ENCODE measurements at places on chromosomes 5 and 9.

DNA sequence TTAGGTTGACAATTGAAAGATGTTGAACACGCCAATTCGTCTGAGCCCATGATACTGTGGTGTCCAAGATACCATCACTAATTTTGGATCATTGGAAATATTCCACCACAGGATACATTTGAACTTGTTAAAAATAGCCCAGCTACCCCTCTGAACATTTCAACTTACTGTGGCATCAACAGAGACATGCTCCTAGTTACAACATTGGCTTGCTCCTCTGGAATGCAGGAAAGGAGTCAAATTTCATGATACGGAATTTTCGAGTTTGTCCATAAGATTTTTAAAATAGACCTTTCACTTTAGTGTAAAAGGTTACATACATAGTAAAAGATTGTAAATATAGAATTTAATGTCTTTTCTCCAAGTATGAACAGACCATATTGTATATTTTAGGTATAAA lies 12.8 kb downstream of the SEMA5A start:
- DNase-seq: no peak

GRCh38 chr5:62732677-62733121 lies 154.1 kb downstream of the LRRC70 start:
- no peak for DNase-seq

DNA sequence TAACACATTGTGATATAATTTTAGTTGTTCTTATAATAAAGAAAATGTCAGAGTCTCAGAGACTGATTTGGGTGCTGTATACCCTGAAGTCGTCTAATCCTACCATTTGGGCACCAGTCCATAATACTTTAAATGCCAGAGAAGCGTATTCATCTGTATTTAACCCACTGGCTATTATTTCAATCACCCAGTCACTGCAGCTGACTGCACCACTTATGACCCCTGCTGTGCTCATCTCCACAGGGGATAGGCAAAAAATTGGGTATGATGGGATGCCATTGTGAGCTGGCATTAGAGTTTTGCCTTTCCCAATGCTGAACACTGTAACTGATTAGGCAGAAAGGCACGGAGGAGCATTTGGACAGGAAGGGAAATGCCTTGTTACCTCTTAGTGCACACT lies 599.7 kb downstream of the CAAP1 start:
- DNase-seq: no peak

- no peak for DNase-seq
These were observed 62.2 kb downstream of the IPPK start for GRCh38 chr9:92607773-92608172.

DNA sequence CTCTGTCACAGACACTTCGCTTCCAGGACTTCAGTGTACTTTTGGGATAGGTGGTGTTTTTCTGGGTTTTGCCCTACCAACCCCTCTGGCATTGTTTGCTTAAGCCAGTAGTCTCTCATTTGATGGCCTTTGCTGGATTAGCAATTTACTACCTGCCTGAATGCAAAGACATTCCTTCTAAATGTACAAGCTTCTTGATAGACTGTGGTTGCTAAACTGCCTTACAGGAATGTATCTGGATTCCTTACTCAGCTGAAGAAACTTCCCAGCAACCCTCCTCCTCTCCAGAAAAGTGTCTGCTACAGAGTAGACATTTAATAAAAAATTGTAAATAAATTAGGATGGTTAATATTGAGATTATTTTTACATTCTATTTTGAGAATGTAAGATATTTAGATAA lies 1916.7 kb downstream of the EFNA5 start:
- DNase-seq: no peak

DNA sequence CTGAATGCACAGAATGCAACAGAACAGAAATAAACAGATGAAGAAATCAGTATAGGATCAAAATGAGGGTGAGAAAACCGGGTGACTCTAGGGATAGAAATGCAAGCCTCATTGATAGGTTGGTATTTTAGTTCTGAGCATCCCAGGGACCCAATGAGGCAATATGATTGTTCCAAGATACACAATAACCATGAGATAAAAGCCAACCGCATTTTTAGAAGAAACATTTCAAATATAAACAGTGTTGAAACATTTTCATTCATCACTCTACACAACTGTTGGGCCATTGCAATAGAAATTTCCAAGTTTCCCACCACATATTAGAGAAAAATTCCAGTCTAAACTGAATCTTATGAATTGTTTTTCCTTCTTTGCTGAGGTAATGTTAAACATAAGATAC lies 452.3 kb upstream of the PTGER4 start:
- no peak for DNase-seq

DNA sequence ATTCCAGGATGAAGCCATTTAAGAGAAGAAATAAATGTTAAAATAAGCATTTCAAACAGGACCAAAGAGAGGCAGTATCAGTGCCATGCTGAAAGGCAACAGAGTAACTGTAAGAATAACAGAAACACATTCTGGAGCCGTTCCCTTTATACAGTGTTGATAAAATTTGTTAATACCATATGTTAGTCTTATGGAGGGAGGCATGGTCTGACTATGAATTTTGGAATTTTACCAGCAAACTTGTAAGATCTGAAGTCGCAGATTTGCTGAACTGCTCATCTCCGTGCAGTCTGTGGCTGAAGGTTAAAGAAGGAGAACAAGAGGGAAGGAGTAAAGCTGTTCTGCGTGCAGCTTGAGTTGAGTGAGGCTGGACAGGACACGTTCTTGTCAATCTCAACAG lies 508.4 kb downstream of the NFIB start:
- no peak for DNase-seq

- DNase-seq: no peak
These were observed 147.0 kb downstream of the FOCAD start for GRCh38 chr9:20831028-20831427.

GRCh38 chr9:117936185-117937130 lies 232.3 kb downstream of the TLR4 start:
- no peak for DNase-seq

DNA sequence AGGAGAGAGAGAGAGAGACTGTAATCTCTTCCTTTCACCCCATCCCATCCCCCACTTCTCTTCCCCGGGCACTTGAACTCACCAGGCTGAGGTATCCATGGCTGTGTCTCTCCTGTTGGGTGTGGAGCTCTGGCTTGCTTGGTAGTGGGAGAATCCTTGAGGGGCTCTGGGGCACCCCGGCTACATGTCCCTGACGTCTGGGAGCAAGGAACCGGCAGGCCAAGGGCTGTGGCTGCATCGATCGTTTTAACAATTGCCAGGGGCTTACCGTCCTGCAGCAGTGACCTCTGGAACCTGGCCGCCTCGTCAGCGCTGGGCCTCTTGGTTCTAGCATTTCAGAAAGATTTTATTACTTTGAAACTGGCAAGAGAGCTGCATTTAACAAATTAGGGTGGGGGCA lies 30.0 kb downstream of the FGF18 start:
- DNase-seq: no peak

- no peak for DNase-seq
These were observed 42.1 kb upstream of the EEIG1 start for GRCh38 chr9:128022886-128023285.

DNA sequence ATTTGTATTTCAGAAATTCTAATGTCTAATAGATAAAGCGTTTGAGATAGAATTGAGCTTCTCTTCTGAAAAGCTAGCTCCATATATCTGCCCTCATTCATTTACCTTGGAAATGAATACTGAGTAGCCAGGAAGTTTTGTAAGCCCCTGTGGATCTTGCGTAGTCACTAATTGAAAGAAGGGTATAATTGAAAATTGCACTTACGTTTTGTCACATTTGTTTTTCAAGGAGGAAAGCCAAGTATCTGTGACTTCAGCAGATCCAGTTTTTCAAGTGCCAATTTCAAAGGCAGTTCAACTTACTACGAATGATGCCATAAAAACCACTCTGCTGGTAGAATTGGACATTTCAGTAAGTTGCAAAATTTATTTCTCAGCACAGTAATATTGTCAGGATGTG lies 14.0 kb downstream of the MTRR start:
- no peak for DNase-seq

DNA sequence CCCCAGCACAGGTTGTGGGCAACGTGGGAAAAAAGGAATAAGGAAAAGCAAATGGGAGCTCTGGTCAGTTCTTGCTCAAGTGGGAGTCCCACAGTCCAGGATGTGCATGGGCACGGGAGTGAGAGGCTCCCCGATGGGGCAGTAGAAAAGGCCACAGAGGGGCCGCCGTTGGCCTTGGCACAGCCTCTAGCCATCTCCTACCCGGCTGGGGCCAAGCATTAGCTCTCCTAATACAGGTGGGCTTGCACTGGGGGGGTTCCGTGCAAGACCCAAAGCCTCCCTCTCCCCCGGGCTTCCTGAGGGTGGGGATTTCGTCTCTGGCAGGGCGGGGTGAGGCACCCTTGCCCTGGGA lies 212.2 kb upstream of the MVB12B start:
- DNase-seq: no peak

GRCh38 chr5:179698935-179699615 lies at the start of gene CANX:
Gene CANX (plus strand): TSS chr5:179698967. CDS start chr5:179705682, 6,715 bp downstream.
- DNase-seq: no peak

- no peak for DNase-seq
These were observed 9.1 kb upstream of the XPA start for GRCh38 chr9:97706246-97706645.

- DNase-seq: no peak
These were observed 84.1 kb upstream of the ASS1 start for GRCh38 chr9:130360672-130361071.

GRCh38 chr5:67639976-67640375 lies 443.4 kb upstream of the CD180 start:
- DNase-seq: no peak

- no peak for DNase-seq
These were observed 66.8 kb downstream of the RAB3C start for GRCh38 chr5:58649716-58650115.

GRCh38 chr9:134914501-134914834 lies 3.2 kb downstream of the FCN1 start:
- no peak for DNase-seq

DNA sequence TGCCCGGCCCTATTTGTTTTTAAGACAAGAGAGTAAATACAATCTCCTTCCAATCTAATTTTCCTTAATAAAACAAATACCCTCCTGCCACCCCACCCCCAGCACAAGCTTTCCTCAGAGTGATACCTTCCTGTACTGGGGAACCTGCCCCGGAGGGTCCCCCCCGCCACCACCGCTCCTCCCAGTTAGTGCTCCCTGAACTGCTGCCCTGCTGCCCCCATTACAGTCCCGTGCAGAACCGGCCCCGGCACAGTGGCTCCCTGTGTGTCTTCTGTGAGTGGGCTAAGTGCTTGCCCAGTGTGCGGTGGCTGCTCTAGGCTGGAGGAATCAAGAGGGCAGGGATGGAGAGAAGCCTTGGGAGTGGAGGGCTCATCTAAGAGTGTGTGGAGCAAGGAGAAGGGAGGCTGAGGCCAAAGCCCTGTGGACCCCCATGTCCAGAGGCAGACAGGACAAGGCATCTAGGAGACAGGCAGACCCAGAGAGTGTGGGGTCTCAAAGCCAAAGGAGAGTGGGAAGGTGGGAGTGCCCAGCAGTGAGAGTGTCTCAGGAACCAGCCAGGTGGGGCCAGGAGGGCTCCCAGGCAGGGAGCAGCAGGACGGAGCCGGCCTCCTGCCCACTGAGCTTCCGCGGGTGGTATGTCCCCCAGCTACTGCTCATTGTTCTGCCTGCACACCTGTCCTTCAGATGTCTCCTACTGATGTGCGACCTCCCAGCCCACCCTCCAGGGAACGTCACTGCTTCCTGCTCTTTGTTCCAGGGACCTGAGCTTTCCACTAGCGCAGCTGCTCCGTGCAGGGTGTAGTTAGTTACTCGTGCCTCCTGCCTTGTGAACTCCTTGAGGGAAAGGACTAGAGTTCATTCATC lies 129.0 kb downstream of the DAB2IP start:
- DNase-seq: no peak

DNA sequence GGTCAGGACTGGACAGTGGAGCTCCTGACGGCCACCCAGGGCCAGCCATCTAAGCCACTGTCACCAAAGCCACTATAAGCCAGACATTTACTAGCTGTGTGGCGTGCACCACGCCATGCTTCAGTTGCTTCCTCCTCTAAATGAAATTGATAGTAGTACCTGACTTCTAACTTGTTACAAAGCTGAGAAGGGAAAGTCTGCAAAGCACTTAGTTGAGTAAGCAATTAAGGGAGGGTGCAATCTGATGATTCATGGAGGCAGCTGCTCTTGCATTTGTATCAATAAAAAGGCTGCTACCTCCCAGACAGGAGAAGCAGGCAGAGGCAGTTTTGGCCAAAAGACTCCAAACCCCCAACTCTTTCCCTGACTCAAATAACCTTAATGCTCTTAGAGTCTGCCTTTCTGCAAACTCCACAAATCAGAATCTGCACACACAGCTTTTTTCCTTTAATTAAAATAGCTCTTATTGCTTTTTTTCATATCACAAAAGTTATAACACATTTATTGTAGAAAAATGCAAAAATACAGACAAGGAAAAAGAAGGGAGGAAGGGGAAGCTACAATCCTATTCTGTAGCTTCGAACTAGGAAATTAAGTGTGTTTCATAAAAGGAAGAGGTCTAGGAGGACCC lies 19.3 kb upstream of the RAPGEF1 start:
- DNase-seq: no peak

GRCh38 chr5:2140501-2141175 lies 257.9 kb upstream of the IRX4 start:
- DNase-seq: no peak

DNA sequence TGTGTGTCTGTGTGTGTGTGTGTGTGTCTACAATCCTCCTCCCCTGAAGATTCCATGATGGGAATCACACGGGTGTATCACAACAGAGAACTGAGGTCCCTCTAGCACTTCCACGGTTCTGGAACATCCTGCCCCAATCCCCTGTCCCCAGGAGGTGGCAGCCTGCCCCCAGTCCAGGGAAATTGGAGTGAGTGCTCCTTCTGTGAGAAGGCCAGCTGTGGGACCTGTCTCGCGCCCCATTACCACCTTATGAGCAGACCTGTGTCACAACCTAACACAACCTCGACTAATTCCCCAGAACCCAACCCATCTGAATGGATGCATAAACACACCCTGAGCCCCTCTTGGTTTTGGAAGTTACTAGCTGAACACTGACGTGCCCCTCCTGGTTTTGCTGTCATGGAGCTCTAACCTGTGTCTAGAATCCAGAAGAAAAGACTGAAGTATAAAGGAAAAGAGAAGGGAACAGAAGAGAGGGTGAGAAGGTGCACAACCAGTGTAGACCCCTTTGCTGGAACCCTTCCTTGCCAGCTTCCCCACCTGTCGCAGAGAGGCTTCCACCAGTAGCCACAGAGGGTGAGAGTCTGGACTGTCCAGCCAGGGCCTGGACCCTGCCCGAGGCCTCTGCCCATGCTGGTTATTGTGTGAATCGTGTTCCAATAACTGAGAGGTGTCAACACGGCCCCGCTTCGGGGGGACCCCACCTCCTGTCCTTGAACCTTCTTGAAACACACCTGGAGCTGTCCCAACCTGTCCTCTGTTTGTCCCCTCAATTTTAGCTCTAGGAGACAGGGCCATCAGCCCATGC lies 3.4 kb downstream of the BTNL9 start:
- DNase-seq: no peak

DNA sequence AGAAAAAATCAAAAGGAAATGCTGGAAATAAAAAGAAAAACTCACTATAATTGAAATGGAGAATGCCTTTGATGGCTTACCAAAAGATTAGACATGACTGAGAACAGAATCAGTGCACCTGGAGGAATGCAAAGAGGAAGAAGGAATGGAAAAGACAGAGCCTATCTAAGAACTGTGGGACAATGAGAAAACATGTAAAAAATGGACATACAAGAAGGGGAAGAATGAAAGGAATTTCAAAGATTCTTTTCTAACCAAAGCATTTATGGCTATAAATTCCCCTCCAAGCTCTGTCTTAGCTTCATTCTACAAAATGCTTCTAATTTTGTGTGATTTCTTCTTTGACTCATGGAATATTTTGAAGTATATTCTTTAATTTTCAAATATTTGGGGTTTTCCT lies 47.5 kb upstream of the CLK4 start:
- DNase-seq: no peak
